ENCODE measurements at places on chromosomes 4 and X. TPM values are rescaled to one million over a fixed set of nuclear protein-coding genes. Genes with fewer than 3 reads are reported as not detected.

The STK32B gene
- polyA plus RNA-seq, result 4.0 TPM

DNA sequence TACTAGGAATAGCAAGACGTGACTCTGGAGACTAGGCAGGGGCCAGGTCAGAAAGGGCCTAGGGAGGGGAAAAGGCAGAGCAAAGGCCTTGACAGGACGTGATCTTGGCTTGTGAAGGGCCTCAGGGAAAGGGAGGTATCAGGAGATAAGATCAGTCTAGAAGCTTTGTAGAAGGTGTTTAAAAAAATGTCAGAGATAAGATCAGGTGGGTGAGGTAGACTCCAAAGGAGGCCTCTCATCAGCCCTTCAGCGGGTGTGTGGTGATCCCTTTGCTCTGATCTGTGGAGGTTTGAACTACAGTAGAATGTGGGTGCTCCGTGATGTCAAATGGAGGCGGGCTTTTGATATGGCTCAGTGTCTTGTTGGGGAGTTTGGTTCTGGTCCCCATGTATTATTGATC, 78.8 kb upstream of the PRPS1 start:
- DNase-seq, result no peak

GRCh38 chr4:7540206-7540605, 105.5 kb upstream of the PSAPL1 start:
- no peak for DNase-seq

GRCh38 chr4:30722092-30722358, 1.9 kb downstream of the PCDH7 start:
- no peak for DNase-seq

The NXF2 gene
- polyA plus RNA-seq, result not detected

GRCh38 chrX:101803451-101803850, 128.4 kb downstream of the ZMAT1 start:
- DNase-seq, result no peak

DNA sequence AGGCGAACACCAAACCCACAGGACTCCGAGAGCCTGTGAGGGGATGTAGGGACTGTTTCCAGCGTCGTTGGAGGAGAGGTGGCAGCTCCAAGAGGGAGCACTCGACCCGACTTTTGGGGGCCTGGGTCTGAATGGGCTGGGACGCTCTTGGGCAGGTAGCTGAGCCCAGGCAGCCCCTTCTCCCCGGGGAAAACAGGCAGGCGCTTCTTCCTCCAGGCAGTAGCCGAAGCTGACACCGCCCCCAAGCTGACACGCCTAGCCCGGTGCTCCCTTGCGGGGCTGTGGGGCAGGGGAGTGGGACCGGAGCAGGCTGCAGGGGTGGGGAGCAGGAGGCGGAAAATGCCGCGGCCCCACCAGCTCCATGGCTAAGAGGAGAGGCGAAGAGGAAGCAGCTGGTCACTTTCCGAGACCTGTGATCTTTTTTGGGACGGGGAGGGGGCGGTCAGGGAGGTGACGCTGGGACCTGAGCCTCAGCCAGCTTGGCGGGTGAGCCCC, 4.2 kb downstream of the NKX1-1 start:
- no peak for DNase-seq

The CPE gene
- 11.8 TPM for polyA plus RNA-seq

GRCh38 chr4:16757080-16757521, 141.3 kb downstream of the LDB2 start:
- DNase-seq, result no peak
